NCI-H460 (cell line): ENCODE measurements at places on chromosomes 12 and 14.

DNA sequence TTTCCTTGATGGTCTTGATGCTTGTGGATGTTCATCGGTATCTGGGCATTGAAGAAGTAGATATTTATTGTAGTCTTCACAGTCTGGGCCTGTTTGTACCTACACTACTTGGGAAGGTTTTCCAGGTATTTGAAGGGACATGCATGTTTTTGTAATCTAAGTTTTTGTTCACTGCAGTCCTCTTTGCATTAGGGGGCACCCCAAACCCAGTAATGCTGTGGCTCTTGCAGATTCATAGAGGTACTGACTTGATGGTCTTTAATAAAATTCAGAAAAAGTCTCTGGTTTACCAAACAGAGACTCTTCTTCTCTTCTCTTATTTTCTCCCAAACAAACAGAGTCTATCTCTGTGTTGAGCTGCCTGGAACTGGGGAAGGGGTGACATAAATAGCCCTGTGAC lies 150.9 kb upstream of the SLC16A7 start:
- no peak for DNase-seq

DNA sequence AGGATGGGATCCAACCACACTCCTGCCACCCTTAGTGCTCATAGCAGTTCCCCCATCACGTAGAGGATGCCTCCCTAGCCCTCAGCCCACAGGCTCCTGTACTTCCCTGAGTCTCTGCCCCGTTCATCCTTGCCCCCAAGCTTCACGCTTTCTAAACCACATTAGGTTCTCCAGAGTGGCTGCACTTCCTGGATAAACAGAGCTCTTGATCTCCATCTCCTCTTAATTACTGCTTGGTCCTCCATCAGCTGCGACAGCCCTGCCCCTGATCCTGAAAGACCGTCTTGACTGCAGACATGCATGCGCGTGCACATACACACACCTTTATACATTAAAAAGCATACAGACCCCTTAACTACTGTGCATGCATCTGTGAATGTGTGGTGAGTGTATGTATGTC lies 530.0 kb downstream of the BCL11B start:
- no peak for DNase-seq

GRCh38 chr12:104334581-104334980 lies 31.0 kb downstream of the EID3 start:
- DNase-seq: no peak

DNA sequence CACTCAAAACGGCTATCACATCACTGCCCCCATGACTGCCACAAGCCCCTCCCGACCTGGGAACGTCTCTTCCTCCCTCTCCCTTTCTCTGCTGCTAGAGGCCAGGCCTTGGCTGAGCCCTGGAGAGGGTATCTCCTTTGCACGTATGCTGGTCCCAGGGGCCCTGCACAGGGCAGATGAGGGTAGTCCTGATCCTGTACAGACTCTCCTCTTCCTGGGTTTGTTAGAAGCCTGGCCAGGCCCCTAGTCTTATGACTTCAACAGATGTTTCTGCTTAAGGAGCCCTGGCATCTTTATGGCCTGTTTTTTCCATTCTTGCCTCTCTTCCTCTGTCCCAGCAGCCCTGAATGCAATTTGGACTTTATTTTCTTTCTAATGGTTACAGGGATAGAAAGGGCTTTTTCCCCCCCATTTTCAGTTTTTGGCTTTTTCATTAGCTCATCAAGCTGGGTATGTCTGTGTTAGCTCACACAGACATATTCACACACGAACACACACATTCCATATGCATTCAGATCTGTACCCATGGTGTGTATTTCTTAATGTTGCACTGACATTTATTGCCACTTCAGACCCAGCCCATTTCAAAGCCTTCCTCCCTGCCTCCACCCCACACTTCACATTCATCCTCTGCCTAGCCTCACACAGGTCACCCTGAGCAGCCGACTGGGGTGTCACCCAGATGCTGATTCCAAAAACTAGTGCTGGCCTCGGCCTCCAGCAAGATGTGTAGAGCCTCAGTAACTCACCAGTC lies 203.2 kb downstream of the ZFP36L1 start:
- DNase-seq: no peak

- peak; percentile 46 for DNase-seq
Measured at GRCh38 chr12:60494244-60494643, 898.4 kb downstream of the SLC16A7 start.

- DNase-seq: no peak
Measured at GRCh38 chr12:31813305-31813704, 84.5 kb upstream of the AMN1 start.

DNA sequence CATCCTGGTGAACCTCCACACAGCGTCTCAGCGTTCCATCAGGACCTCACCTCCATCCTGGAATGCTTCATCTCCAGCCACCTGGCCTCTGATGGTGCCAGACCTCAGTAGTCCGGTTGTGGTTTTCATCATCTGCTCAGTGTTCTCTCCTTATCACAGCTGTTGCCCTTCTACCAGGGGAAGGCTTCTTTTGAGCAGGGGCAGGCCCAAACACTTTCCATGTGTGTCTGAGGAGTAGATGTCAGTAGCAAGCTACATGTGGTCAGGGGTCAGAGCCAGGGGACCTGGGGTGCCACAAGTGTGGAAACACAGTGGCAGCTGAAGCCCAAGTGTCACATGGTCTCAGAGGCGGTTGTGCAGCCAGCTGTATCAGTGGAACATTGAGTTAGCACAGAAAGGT lies 30.2 kb upstream of the FGD4 start:
- DNase-seq: no peak

- no peak for DNase-seq
Measured at GRCh38 chr12:20631711-20632110, 63.4 kb upstream of the SLCO1C1 start.

- no peak for DNase-seq
Measured at GRCh38 chr12:5384015-5384414, 47.9 kb upstream of the NTF3 start.

- no peak for DNase-seq
Measured at GRCh38 chr12:108478611-108479206, 36.4 kb upstream of the FICD start.

- no peak for DNase-seq
Measured at GRCh38 chr12:8664228-8664913, 1.7 kb upstream of the MFAP5 start.

DNA sequence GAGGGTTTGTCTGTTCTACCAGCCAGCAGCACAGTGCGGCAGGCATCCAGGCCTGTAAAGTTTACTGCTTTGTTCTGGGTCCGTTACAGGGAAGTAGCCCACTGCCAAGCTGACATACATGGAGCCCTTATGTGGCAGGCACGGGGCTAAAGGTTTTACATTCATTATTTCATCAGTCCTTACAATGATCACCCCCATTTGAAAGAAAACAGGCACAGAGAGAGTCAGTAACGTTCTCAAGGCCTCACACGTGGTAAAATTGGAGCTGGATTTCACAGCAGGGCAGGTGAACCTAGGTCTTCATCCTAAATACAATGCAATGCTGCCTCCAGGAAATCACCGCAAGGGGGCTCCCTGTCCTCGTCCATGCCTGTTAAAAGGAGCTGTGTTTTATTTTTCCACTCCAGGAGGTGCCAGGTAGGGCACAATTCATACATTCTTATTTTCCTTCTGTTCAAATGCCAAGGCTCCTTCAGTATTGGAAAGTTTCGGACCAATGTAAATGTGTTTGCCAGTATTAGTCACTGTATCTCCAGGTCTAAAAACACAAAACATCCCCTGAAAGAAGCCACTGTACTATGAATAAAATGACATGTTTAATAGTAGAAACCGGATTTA lies 172.2 kb upstream of the GZMB start:
- DNase-seq: peak; percentile 62

DNA sequence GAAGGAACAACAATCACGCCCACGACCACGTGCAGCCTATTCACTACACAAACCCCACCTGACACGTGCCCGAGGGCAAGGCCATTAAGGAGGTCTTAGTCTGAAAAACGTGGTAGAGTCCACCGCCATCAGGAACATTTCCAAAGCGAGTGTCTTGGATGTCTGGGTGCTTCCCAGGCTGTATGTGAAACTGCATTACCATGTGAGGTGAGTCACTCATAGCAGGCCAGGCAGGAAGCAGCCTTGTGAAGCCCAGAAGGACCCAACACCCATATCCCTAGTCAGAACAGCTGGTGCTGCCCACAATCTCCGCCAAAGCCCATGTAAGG lies 3.3 kb upstream of the KRT79 start:
- DNase-seq: no peak

DNA sequence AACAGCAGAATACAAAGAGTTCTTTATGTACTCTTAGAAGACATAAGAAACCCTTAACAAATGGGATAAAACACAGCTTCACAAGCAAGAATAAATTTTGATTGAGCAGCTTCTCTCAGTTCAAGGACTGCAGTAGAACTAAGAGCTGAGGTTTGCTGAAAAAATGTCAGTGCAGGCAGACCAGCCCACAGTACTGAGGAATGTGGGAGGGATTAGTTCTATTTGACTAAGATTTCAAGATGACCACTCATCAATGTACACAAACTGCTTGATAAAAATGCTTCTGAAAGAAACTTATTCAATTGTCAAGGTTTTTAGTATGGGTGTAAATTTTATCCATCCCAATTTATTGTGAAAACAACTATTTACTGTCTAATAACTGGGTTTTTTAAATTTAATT lies 138.4 kb downstream of the SEC23A start:
- DNase-seq: no peak

DNA sequence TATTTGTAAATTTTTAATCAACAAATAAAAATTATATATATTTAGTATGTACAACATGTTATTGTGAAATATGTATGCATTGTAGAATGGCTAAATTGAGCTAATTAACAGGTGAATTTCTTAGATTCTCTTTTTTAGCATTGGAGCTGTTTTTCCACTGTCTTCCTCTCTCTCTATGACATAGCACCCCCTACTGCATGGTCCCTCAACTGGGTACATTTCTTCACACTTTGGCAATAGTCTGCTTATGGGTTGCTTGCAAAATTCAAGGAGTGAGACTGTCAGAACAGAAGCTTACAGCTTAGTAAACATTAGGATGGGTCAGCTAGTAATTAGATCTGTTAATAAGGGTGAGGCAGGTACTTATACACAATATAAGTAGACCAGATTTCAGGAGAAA lies 658.5 kb upstream of the MGAT4C start:
- peak; percentile 47 for DNase-seq

GRCh38 chr14:50334211-50334610 lies 22.1 kb downstream of the DMAC2L start:
- DNase-seq: no peak

GRCh38 chr12:76040461-76040860 lies 8.9 kb upstream of the PHLDA1 start:
- no peak for DNase-seq
